Breast epithelium (tissue), 4 donors: ENCODE measurements at places on chromosomes 11 and 22.

DNA sequence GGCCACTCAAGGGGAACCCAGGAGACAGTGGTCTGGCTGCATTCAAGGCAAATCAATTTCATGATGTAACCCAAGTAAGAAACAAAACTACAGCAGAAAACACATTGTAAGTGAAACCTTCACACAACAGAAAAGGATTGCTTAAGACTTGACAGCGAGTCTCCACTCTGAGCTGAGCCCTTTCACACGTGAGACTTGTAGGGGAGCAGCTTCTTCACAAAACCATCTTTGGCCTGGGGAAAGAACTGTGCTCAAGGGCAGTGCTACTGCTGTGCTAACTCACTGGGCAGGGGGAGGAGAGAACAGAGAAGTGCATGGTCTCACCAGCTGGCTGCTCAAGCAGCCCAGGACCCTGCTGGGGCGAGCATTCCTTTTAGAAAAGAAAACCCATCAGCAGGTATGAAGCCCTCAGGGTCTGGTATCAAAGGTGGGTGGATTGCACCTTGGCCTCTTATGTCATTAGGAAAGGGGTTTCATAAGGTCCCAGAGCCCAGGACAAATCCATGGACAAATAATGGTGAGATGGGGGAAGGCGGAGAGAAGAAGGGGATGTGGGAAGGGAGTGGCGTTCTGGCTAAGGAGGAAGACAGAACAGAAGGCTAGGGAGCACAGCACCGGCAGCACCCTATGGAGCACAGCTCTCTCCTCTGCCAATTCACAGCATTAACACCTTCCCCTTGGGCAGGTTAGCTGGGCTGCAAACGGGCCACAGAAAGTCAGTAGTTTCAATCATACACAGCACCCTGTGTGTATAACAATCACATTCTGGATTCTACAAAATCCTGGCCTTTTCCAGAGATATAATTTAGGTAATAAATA, 20.6 kb upstream of the RAPSN start:
- no peak for DNase-seq

GRCh38 chr11:34499719-34500500, 13.7 kb downstream of the ELF5 start:
- no peak for DNase-seq

DNA sequence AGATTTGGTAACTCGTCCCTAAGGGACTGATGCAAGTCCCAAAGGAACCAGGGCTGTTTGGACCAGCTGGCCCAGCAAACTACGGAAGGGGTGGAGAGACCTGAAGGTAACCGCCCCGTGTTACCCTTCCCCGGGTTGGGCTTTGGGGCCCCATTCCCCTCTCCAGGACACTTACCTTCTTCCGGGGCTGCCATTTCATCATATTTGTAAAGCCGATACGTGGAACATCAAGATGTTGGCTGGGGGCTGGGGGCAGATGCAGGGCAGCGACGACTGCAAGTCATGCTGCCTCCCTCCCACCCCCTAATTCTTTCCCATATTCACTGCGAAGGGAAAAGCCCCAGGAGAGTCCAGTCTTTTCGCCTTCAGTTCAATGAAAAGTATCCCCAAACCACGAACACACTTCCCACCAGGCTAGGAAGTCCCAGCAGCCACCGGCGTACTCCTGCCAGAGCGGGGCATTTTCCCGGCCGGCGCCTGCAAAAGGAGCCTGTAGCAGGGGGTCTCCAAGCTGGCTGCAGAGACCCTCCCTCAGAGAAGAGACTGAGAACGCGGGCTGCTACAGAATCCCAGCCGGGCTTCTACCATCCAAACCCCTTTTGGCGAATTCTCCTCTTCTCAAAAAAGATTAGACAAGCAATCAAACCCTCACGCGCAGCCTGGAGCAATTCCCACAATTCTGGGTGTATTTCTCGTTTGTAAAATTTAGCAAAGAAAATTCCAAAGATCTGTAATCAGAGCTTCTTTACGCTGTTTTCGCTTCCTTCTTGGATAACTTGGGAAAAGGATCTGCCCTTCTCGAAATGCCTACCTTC, 236.7 kb downstream of the TTC28 start:
- DNase-seq = peak; percentile 27

GRCh38 chr22:44547371-44547770, 49.3 kb upstream of the RTL6 start:
- no peak for DNase-seq

GRCh38 chr11:68206211-68206610, 6.9 kb downstream of the KMT5B start:
- DNase-seq = no peak

DNA sequence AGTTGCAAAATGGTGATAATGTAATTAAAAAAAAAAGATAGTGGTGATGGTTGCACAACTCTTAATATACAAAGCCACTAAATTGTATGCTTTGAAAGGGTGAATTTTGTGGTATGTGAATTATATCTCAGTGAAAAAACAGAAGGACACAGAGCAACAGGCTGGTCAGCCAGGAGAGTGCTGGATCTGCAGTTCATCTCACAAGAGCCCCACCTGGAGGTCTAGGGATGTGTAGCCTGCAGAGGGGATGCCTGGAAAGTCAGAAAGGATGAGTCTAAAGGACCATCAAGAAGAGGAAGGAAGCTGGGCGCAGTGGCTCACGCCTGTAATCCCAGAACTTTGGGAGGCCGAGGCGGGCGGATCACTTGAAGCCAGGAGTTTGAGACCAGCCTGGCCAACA, 9.0 kb downstream of the POLR3H start:
- no peak for DNase-seq

DNA sequence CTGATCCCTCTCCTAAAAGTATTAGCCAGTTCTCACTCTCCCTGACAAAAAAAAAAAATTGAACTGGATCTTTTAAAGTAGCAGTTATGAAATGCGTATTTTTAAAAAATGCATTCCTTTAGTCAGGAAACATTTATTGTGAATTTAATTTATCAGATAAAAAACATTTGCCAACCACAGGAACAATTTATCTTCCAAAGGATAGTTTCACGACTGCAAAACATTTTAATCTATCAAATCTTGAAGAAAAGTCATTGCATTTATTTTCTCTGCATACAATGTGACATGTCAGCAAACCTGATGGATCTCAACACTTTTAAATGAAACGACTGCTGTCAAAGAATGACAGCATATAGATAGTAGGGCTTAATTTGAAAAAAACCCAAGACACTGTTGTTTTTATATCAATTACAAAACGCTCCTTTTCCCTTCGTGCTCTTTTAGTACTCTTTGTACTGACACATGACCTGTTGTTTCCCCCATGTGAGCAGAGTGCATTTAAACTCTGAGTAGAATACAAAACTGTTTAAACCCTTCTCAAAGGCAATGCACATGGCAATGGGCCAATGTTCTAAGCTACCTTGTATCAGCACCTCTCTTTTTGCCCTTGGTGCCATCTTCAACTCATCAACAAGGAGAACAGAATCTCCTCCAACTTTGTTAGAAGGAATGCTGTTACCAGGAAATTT, 107.0 kb downstream of the ATG16L2 start:
- no peak for DNase-seq

GRCh38 chr11:120625565-120625964, 114.0 kb downstream of the GRIK4 start:
- DNase-seq = no peak

GRCh38 chr11:21866781-21867180, 326.1 kb upstream of the ANO5 start:
- DNase-seq = no peak

DNA sequence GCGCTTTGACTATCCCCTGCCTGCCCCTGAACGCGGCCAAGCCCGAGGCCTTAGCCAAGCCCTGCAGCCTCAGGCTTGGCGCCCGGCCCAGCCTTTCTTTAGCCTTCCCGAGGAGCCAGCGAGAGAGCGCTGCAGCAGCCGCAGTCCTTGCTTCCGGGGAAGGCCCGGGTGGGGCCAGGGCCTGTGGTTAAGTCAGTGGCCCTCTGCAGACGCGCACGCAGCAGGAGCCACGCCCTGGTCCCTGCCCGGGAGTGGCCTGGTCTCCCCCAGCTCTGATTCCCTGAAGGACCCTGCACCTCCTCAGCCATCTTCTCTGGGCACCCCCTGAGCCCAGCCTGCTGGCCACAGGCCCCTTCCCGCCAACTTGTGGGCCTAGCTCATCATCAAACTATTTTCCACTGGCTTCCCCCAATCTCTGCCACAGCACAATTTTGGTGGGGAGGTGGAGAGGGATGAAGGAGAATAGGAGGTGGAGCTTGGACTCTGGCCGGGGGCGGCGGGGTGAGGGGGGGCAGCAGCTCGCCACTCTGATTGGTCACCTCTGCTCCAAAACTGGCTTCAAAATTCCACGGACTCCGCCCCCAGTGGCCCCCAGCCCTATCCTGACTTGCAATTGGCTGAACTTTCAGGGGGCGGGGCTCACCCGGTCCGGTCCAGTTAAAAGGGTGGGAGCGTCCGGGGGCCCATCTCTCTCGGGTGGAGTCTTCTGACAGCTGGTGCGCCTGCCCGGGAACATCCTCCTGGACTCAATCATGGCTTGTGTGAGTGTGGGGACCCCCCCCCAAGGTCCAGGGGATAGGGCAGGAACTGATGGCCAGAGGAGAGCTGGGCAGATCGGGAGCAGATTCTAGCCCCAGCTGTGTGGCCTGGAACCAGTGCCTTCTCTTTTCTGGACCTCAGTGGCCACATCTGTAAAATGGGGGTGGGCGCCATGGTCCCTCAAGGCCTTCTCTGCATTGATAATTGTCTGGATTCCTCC, at the start of gene LGALS1:
LGALS1 (plus strand) TSS at position 686 of the 979 bp plus-strand sequence; CDS start at position 753, 67 bp downstream.
- peak; percentile 88 for DNase-seq

DNA sequence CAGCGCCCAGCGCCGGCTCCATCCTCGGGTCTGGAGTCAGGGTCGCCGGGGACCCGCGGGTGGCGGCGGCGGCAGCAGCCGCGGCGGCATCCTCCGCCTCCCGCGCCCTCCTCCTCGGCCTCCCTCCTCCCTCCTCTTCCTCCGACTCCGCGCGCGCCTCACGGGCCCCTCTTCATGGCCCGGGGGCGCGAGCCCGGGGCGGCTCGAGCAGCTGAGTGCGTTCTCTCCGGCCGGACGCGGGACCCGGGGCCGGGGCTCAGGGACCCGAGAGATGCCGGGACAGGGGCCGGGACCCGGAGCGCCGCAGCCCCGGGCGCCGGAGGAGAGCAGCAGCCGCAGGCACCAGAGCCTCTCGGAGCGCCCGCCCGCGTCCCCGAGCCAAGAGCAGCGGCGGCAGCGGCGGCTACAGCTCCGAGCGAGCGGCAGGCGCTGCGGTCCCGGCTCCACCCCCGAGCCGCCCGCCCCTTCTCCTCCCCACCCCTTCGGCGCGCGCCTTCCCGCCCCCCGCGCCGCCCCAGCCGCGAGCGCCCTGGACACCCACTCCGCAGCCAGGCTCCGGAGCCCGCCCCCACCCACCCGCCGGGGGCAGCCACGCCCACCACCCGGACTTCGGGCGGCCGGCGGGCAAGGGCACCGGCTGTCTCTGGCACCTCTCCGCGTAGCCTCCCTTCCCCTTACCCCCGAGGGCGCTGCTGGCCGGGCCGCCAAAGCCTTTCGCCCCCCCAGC, at the start of gene CHST1:
CHST1 (minus strand) TSS at position 417 of the 727 bp plus-strand sequence. CDS start 14,699 bp downstream, outside the sequence.
- DNase-seq = no peak

- no peak for DNase-seq
Observed at GRCh38 chr11:134032501-134033091, 36.3 kb upstream of the JAM3 start.

- no peak for DNase-seq
Observed at GRCh38 chr11:83007909-83008580, 63.7 kb downstream of the RAB30 start.

DNA sequence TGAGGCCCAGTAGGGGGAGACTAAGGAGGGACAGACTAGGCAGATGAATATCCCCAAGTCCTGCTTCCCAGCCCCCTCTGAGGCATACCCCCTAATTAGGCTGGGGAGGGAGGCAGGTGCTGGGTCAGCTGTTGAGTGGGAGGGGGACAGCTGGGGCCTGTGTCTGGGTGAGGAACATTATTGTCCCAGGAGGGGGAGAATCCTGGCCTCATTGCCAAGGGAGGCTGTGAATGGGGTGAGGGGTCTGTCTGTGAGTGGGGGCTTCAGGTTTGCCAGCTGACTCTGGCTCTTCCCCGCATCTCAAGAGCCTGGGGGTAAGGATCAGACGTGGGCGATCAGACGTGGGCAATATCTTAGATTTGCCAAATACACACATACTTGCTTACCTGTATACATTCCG, 2.1 kb downstream of the INPPL1 start:
- peak; percentile 47 for DNase-seq

DNA sequence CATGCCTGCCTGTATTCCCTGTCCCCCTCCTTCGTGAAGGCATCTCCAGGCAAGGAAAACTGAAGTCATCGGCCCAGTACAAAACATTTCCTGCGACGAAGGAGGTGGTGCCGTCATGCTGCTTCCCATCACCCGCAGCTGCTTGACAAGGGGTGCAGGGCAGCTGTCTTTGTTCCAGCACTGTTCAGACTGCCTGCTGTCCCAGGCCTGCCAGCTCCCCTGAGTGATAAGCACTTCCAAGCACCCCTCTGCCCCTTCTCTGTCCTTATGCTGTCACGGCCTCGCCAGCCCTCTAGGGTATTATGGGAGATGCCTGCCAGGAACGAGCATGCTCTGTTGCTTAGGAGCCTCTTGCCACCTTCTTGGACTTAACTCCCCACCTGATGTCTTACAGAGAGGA, 37.1 kb upstream of the BSX start:
- no peak for DNase-seq

- no peak for DNase-seq
Observed at GRCh38 chr11:30364837-30365482, 42.1 kb downstream of the ARL14EP start.

GRCh38 chr11:5922749-5923426, 19.2 kb upstream of the OR56A3 start:
- DNase-seq = no peak

DNA sequence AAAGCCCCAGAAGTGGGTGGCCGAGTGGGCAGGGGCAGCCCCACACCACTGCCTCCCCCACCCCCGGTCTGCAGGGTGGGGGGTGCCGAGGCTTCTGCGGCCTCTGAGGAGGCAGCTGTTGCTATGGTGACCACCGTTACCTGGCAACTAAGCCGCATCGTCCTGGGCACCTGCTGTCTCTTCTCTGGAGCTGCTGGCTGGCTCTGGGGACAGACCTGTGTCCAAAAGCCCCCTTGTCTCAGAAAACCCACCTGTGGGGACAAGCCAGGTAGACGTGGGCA, 79.9 kb upstream of the PRR5 start:
- DNase-seq = no peak

GRCh38 chr22:33232071-33232470, 173.9 kb upstream of the SYN3 start:
- DNase-seq = no peak

DNA sequence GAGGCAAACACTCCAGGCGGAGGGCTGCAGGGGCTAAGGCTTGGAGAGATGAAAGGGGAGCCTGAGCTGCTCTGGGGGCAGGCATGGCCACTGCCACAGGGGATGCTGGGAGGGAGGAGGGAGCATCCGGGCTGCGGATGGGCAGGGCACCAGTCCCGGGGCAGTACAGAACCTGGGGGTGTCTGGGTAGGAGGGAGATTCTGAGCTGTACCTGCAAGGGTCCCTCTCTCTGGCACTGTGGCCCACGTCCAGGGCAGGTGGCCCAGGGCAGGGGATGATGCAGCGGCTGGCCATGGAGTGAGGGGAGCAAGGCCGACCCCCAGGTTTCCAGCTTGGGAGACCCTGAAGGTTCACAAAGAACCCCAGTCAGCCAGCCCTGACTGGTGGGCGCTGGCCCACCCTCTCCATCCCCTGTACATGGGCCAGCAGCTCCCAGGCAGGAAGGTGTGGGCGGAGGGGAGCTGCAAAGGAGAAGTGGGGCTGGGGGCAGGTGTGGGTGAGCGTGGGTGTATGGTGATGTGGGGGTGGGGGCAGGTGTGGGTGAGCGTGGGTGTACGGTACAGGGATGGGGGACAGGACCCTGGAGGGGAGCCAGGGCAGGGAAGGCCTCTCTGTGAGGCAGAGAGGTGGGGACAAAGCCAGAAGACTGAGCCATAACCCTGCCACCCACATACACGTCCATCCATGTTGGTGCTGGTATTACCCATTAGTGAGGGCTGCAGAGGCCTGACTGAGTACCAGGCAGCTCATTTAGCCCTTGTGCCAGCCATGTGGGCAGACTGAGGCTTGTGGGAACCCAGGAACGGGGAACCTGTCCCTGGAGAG, 2.2 kb upstream of the TNFRSF13C start:
- DNase-seq = no peak
